Naive B cell (primary cell): ENCODE measurements at places on chromosomes 2 and 18.

DNA sequence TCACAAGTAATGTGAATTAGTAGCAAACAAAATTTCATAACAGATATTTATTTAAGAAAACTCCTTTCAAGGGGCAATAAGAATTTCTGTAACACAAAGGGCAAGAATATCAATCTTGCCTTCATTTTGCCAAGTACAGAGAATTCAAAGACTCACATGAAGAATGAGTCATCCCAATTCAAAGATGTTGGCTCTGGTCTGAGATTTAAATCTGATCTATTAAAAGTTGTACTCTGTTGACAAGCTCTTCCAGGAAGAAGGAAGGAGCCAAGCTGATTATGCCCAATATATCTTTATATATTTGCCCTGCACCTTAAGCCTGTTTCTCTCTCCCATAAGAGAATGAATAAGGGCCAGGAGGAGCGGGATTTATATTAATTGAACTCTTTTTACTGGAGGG lies 55.9 kb upstream of the RPE start:
- H3K36me3 ChIP-seq: no peaks in the 10 kb centered on the region
- H3K27ac ChIP-seq: no peak overlapping the region
- DNase-seq: no peak

DNA sequence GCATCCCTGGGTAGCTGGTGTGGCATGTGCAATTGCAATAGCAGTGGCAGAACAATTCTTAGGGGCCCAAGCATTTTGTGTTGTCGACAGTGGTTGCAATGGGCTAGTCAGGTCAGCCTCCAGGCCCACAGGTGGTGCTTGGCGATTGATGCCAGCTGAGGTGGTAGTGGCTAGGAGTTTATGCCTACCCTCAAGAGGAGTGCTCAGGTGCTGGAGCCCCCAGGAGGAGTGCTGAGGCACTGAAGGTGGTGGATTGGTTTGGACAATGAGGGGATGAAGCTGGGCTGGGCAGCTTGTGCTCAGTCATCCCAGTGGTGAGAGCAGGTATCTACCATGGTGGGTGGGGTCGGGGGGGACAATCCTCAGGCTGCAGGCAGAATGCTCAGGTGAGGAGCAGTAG lies 877.9 kb upstream of the TMEFF2 start:
- no peak for DNase-seq
- no peaks in the 10 kb centered on the region for H3K27me3 ChIP-seq
- H3K27ac ChIP-seq: no peak overlapping the region
- H3K4me1 ChIP-seq: no peaks in the 10 kb centered on the region

- H3K36me3 ChIP-seq: no peaks in the 10 kb centered on the region
- no peaks in the 10 kb centered on the region for H3K4me1 ChIP-seq
- no peak for DNase-seq
- no peak overlapping the region for H3K4me3 ChIP-seq
- H3K27me3 ChIP-seq: no peaks in the 10 kb centered on the region
These were observed 192.7 kb downstream of the PLCL1 start for GRCh38 chr2:197997083-197997541.

DNA sequence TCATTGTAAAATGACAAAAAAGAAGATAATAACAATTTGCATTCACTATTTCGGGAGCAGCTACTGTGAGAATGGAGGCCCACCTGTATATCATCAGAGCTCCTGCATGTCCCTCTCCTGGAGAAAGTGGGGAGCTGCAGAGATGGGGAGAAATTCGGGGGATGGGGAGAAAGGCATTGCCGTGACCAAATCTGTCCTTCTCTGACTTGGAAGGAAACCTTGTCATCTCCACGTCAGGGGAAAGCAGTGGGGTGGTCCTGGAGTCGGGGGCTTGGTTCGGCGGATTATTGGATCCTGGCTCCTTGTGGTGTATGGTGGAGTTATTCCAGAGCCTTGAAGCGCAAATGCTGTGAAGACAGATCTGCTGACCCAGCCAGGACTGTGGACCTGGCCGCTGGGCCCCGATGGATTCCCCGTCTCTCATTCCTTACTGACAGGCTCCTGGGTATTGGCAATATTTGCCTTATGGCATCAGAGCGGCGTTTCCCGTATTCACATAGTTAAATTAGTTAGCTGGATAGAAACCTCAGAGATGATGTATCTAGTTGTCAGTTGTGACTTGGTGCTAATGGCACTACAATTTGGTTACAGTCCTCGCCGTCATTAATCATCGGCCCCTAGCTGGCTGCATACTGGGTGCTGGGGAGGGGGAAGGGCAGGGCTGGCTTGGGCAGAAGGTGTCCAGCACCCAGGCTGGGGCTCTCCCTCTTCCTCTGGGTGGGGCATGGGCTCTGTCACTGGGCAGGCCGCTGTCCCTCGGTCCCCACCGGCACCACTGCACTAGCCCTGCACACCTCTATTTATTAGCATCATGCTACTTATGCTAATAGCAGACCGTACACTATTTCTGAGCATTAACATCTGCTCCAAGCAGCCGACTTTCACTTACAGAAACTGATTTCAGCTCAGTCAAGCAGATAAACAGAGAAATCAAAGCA lies 31.7 kb downstream of the CELF4 start:
- no peak overlapping the region for H3K27ac ChIP-seq
- H3K4me1 ChIP-seq: peaks cover 6% of the 10 kb centered on the region
- H3K36me3 ChIP-seq: no peaks in the 10 kb centered on the region
- peaks cover 50% of the 10 kb centered on the region for H3K27me3 ChIP-seq
- H3K4me3 ChIP-seq: no peak overlapping the region
- no peak for DNase-seq

GRCh38 chr2:138711812-138712211 lies 68.4 kb downstream of the NXPH2 start:
- peaks cover 19% of the 10 kb centered on the region for H3K27me3 ChIP-seq
- no peak overlapping the region for H3K27ac ChIP-seq
- H3K36me3 ChIP-seq: no peaks in the 10 kb centered on the region
- no peaks in the 10 kb centered on the region for H3K4me1 ChIP-seq
- no peak for DNase-seq

DNA sequence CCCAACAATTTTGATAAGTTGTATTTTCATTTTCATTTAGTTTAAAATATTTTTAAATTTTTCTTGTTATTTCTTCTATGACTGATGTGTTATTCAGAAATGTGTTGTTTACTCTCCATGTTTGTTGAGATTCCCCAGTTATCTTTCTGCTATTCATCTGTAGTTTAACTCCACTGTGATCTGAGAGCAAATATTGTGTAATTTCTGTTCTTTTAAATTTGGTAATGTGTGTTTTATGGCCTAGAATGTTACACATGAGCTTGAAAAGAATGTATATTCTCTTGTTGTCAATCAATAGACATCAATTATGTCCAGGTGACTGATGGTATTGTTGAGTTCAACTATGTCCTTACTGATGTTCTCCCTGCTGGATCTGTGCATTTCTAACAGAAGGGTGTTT lies 188.2 kb downstream of the CYP26B1 start:
- H3K27ac ChIP-seq: no peak overlapping the region
- no peak overlapping the region for H3K4me3 ChIP-seq
- DNase-seq: no peak
- no peaks in the 10 kb centered on the region for H3K27me3 ChIP-seq
- no peaks in the 10 kb centered on the region for H3K36me3 ChIP-seq

- H3K4me3 ChIP-seq: no peak overlapping the region
- no peak for DNase-seq
- H3K4me1 ChIP-seq: no peaks in the 10 kb centered on the region
- H3K27me3 ChIP-seq: peaks cover 38% of the 10 kb centered on the region
These were observed 288.0 kb upstream of the HDAC4 start for GRCh38 chr2:239688840-239689239.

DNA sequence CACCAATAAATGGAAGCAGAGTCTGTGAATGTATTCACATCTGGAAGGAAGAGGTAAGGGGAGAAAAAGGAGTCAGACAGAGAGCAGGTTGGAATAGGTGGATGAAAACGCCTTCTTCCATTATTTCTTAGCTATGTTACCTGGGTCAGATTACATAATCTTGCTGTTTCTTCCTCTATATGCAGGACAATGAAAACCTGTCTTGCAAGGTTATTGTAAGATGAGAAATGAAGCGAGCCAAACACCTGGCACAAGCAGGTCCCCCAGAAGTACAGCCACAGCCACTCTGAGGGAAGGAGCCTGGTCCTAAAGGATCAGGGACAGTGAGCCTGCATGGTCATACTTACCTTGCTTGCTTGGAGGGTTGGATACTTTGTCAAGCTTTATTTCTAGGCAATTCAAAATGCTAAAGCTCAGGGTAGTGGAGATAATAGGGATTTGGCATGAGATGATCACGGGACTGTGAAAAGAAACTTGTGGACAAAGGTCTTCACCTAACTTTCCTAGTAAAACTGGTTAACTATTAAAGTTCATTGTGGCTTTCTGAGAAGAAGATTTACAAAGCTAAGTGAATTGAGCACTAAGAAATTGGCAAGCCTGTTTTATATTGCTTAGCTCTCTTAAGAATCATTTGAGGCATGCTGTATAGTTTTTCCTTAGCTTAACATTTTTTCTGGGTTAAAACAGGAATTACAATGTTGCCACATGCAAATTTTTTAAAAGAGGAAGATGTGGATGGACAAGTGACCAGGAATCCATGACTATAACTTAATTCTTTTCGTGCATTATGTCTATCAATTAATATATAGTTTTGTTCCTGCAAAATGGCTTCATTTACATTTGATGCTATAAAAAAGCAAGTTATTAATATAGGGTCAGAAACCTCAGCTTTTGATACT lies 15.7 kb upstream of the PLA2R1 start:
- H3K27ac ChIP-seq: no peak overlapping the region
- no peaks in the 10 kb centered on the region for H3K36me3 ChIP-seq
- no peak overlapping the region for H3K4me3 ChIP-seq
- no peaks in the 10 kb centered on the region for H3K27me3 ChIP-seq

DNA sequence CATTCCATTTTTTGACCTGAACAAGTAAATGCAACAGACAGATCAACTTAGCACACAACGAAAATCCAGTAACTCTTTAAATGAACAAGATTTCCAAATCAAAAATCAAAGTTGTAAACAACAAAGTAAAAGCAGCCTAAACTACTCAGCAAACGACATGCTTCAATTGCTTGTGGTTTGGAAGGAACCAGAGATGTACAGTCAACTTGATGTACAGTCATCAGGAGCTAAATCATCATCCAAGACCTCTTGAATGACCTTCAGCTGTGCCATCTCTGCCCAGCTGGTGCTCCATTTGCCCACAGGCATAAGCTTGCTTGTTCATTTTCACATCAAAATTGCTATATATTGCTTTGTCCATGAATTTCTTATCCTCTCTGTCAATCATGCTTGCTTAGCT lies 109.8 kb downstream of the UPP2 start:
- no peaks in the 10 kb centered on the region for H3K36me3 ChIP-seq
- DNase-seq: no peak
- H3K4me3 ChIP-seq: no peak overlapping the region
- peaks cover 8% of the 10 kb centered on the region for H3K4me1 ChIP-seq
- H3K27ac ChIP-seq: no peak overlapping the region

- H3K4me1 ChIP-seq: no peaks in the 10 kb centered on the region
- H3K27ac ChIP-seq: no peak overlapping the region
- H3K4me3 ChIP-seq: no peak overlapping the region
- no peak for DNase-seq
These were observed 36.2 kb downstream of the MAL start for GRCh38 chr2:95061601-95062183.

DNA sequence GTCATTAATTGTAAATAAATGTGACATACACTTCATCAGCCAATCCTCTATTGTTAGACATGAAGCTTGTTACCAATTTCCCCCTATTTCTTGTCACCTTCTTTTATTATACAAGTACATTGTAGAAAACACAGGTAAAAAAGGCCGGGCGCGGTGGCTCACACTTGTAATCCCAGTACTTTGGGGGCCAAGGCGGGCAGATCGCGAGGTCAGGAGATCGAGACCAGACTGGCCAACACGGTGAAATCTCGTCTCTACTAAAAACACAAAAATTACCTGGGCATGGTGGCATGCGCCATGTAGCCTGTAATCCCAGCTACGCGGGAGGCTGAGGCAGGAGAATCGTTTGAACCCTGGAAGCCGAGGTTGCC lies 42.7 kb upstream of the UBE2F start:
- no peak overlapping the region for H3K4me3 ChIP-seq
- peaks cover 10% of the 10 kb centered on the region for H3K4me1 ChIP-seq
- no peak overlapping the region for H3K27ac ChIP-seq
- H3K36me3 ChIP-seq: peaks cover 7% of the 10 kb centered on the region
- no peaks in the 10 kb centered on the region for H3K27me3 ChIP-seq

DNA sequence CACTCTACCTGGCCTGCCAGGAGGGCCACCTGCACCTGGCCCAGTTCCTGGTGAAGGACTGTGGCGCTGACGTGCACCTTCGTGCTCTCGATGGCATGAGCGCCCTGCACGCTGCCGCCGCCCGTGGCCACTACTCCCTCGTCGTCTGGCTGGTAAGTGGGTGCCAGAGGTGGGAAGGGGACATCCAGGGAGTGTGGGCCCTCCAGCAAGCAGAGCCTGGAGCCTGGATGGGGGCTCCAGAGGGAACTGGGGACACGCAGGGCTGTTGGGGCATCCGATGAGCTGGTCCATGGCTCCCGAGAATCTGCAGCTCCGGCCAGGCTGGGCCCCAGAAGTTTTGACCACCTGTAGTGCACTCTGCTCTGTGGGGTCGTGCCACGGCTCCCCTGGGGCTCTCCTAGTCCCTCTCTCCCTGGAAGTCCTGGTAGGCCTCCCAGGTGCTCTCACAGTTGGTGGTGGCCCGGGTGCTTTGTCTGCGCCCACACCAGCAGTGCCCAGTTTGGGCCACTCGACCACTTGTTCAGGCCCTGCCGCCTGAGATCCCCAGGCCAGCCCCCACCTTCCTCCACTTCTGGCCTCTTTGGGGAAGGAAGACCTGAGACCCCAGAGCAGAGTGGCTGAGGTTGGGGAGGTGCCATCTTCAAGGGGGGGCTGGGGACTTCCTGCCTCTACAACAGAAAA lies 4.7 kb downstream of the ESPNL start:
- no peaks in the 10 kb centered on the region for H3K27me3 ChIP-seq
- no peaks in the 10 kb centered on the region for H3K36me3 ChIP-seq
- no peak for DNase-seq
- no peak overlapping the region for H3K4me3 ChIP-seq
- peaks cover 27% of the 10 kb centered on the region for H3K4me1 ChIP-seq

DNA sequence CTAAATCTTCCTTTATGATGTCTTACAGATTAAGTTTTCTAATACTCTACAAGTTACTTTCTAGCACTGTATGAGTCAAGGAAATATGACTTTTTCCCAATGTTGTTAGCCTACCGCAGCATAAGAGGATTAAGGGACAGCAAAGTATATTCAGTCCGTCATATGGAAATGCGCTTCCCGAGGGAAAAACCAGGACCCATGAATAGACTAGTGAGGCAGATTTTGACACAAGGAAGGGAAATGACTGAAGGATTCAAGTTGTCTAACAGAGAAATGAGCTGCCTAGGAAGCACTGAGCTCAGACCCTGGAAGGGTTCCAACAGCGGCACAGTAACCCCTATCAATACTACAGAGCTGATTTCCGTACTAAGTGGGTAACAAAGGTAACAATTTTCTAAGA lies 12.0 kb downstream of the SEPTIN10 start:
- H3K27ac ChIP-seq: no peak overlapping the region
- H3K4me1 ChIP-seq: no peaks in the 10 kb centered on the region
- no peak for DNase-seq
- H3K27me3 ChIP-seq: peaks cover 50% of the 10 kb centered on the region
